Colonic mucosa (tissue), 4 donors: ENCODE measurements at places on chromosomes 4 and X. TPM values are rescaled to one million over a fixed set of nuclear protein-coding genes. Genes with fewer than 3 reads are reported as not detected.

Gene UNC5C
- 3.9 TPM for total RNA-seq

Gene ZNF630
- 2.8 TPM for total RNA-seq

Gene POLA1
- 19.6 TPM for total RNA-seq

Gene DCX
- total RNA-seq = 0.11 TPM

Gene YY2
- 0.66 TPM for total RNA-seq

Gene PCDH19
- 0.96 TPM for total RNA-seq

Gene LUZP4
- total RNA-seq = not detected

Gene SLC26A1
- total RNA-seq = 0.77 TPM

Gene AKAP4
- total RNA-seq = not detected

Gene METTL14
- total RNA-seq = 34.1 TPM

Gene PASD1
- not detected for total RNA-seq

Gene APELA
- total RNA-seq = not detected

Gene MAGEA2B
- not detected for total RNA-seq

Gene AFM
- total RNA-seq = 0.27 TPM

GRCh38 chrX:69278031-69278687 lies 112.9 kb upstream of the PJA1 start:
- H3K4me3 ChIP-seq = no peak overlapping the region
- no peaks in the 10 kb centered on the region for H3K4me1 ChIP-seq
- H3K27me3 ChIP-seq = no peaks in the 10 kb centered on the region
- no peak overlapping the region for H3K27ac ChIP-seq

DNA sequence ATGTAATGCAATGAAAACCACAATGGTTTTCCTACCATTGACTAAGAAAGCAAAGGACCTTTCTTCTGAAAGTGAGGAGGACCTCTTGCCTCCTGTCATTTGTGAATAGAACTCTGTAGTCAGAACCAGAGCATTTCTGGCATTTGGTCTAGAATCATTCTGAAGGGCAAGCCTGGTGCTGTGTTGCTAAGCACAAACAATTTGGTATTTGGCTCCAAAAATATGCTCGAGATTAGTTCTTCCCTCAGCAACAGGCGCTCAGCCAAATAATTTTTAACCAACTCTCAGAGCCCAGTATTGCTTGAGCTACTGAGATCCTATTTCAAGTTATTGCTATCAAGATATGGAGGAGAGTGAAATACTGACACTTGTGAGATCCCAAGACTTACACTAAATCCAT lies 71.0 kb downstream of the SNCA start:
- no peaks in the 10 kb centered on the region for H3K4me1 ChIP-seq
- no peaks in the 10 kb centered on the region for H3K27me3 ChIP-seq
- no peak overlapping the region for H3K4me3 ChIP-seq

GRCh38 chrX:149910178-149910695 lies 19.1 kb upstream of the HSFX4 start:
- no peak overlapping the region for H3K4me3 ChIP-seq
- no peak overlapping the region for H3K27ac ChIP-seq
- no peak for DNase-seq
- H3K4me1 ChIP-seq = no peaks in the 10 kb centered on the region
- H3K27me3 ChIP-seq = no peaks in the 10 kb centered on the region
- no peaks in the 10 kb centered on the region for H3K36me3 ChIP-seq

- no peak for DNase-seq
- H3K27me3 ChIP-seq = no peaks in the 10 kb centered on the region
- no peaks in the 10 kb centered on the region for H3K36me3 ChIP-seq
- no peaks in the 10 kb centered on the region for H3K4me1 ChIP-seq
Observed at GRCh38 chr4:48102303-48102702, 31.7 kb downstream of the TXK start.

DNA sequence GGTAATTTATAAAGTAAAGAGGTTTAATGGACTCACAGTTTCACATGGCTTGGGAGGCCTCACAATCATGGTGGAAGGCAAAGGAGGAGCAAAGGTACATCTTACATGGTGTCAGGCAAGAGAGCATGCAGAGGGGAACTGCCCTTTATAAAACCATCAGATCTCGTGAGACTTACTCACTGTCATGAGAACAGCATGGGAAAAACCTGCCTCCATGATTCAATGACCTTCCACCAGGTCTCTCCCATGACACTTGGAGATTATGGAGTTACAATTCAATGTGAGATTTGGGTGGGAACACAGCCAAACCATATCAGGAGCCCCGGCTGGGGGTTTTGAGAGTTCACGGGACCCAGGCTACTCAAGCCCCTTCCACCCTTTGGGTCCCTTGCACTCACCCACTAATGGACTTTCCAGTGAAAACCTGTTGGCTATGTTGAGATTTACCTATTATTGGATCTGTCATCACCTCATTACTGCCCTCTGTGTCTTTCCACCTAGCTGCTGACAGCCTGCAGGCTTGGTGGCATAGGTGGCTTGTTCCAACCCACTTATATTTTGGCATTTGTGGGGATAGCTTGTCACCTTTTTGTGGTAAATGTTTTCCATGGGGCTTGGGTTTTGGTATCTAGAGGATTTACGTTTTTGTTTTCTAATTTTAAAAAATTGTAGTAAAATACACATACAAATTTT lies 24.0 kb downstream of the IGFBP7 start:
- H3K36me3 ChIP-seq = no peaks in the 10 kb centered on the region
- H3K27ac ChIP-seq = no peak overlapping the region
- H3K4me1 ChIP-seq = no peaks in the 10 kb centered on the region
- H3K4me3 ChIP-seq = no peak overlapping the region
- no peaks in the 10 kb centered on the region for H3K27me3 ChIP-seq

DNA sequence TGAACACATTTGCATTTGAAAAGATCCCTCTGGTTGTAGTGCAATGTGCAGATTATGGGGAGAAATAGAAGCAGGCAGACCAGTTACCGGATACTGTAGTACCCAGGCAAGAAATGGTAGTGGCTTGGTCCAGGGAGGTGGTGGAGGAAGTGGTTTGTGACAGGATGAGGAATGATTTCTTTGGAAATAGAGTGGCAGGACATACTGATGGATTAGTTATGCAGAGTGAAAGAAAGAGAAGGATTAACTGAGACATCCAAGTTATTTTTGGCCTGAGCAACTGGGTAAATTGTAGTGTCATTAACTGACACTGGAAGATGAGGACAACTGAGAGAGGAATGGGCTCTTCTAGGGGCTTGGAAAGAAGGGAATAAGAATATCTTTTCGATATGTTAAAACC lies 139.7 kb downstream of the CFAP299 start:
- H3K4me3 ChIP-seq = no peak overlapping the region
- no peak for DNase-seq
- H3K27ac ChIP-seq = no peak overlapping the region
- no peaks in the 10 kb centered on the region for H3K36me3 ChIP-seq

DNA sequence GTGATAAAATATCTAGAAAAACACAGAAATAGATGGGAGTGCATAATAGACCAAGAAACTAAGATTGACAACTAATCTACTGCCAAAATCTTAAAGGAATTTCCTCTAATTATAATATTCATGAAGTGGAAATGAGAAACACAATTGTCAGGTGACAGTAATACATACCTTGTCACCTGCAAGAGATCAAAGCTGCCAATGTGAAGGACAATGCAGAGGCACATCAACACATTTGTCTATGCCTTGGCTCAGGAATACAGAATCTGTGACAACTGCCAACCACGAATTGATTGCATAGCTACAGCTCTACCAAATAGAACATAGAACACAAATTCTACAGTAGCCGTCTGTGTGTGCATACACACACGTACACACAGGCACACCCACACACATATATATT lies 295.7 kb downstream of the PPARGC1A start:
- no peaks in the 10 kb centered on the region for H3K27me3 ChIP-seq
- DNase-seq = no peak
- no peaks in the 10 kb centered on the region for H3K4me1 ChIP-seq
- no peaks in the 10 kb centered on the region for H3K36me3 ChIP-seq
- H3K4me3 ChIP-seq = no peak overlapping the region

DNA sequence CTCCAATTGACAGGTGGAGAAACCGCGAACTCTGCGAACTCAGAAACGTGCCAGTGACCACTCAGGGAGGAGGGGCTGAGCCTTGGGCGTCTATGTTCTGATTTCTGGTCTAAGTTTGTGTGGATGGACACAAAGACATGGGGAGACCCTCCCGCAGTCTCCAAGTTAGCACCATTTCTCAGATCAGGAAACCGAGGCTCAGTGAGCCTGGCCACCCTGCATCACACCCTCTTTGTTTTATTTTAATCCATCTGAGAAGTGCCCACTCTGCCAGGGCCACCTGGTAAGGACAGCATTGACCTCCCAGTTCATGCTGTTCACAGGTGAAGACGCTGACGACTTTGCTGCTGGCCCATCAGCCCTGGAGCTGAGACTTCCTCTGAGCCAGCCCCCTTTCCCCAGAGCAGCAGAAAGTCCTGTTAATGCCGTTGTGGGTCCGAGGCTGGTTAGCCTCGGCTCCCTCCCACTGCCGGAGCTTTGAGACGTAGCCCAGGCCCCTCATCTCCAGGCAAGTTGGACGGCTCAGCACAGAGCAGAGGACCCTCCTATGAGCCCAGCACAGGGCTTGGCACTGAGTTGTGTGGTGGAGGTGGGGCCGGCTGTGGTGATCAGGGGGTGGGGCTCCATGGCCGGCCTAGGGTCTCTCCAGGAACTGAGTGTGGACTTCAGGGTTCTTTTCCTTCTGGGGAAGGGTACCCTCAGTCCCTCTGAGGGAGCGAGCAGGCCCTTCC lies 43.7 kb downstream of the PSAPL1 start:
- DNase-seq = no peak
- H3K27ac ChIP-seq = no peak overlapping the region
- no peaks in the 10 kb centered on the region for H3K4me1 ChIP-seq
- H3K27me3 ChIP-seq = no peaks in the 10 kb centered on the region
- H3K36me3 ChIP-seq = no peaks in the 10 kb centered on the region

GRCh38 chr4:185480016-185480732 lies 8.6 kb upstream of the CCDC110 start:
- DNase-seq = no peak
- no peaks in the 10 kb centered on the region for H3K27me3 ChIP-seq
- no peak overlapping the region for H3K4me3 ChIP-seq
- no peaks in the 10 kb centered on the region for H3K4me1 ChIP-seq

DNA sequence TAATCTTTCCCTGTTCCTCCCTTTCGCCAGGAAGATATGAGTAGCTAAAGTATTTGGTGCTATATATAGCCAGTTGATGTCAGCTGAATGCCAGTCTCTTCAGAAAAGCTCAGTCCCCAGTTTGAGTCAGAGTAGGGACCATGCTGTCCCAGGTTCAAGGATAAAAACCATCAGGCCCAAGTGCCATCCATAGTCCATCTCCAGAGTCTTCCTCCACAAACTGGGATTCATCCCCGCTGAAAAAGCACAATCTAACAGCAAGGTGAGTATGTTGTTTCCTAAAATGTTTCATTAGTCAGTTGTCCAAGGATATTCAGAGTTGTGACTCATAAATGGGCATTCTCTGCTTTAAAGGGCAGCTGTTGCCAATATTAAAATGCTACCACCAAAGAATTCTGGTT lies at the start of gene MYOZ2:
Gene MYOZ2, plus strand, starts transcription at position 112 of the 401 bp plus-strand sequence. CDS start 694 bp downstream, outside the sequence.
- no peak within 1 kb of the TSS for H3K27ac ChIP-seq
- DNase-seq = no peak
- no peaks in the 10 kb centered on the region for H3K36me3 ChIP-seq
- no peaks in the 10 kb centered on the region for H3K27me3 ChIP-seq

DNA sequence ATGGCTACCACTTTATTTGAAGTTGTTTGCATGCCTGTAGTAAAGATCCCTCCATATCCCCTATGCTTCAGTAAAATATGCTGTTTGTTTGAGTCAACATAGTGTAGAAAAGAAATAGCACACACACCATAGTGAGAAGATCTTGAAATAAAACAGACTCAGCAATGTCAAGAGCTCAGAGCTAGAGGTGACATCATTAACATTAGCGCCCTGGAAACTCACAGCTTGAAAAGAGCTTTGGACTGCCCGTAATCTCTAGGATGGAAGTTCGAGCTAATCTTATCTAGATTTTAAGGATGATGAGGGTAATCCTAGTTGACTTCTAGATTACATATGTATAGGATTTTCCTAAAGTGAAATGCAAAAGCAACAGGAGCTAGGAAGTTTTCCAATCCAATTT lies 275.6 kb downstream of the SMARCA1 start:
- H3K4me1 ChIP-seq = no peaks in the 10 kb centered on the region
- no peaks in the 10 kb centered on the region for H3K27me3 ChIP-seq
- no peak for DNase-seq
- no peaks in the 10 kb centered on the region for H3K36me3 ChIP-seq
- no peak overlapping the region for H3K27ac ChIP-seq

GRCh38 chrX:40142417-40142816 lies 44.7 kb upstream of the BCOR start:
- H3K27ac ChIP-seq = no peak overlapping the region
- no peak for DNase-seq
- no peak overlapping the region for H3K4me3 ChIP-seq
- H3K4me1 ChIP-seq = no peaks in the 10 kb centered on the region
- peaks cover 31% of the 10 kb centered on the region for H3K27me3 ChIP-seq

DNA sequence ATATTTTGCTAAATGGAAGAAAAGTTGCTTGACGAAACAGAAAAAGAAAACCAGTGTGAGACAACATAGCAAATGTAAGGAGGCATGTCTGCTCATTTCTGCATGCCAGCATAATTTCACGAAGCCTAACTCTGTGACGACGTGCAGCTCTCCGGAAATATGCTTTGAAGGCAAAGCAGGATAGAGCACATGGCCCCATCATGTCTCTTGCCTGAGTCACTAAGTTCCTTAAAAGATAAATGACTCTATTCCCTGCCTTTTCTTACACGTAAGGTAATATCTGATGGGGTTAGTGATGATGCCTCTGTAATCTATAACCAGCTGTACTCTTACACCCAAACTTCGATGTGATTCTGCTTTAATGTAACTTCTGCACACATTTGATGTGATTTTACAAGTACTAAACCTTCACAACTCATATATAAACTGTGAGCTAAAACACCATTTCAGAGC lies 64.5 kb downstream of the ANXA3 start:
- no peak overlapping the region for H3K4me3 ChIP-seq
- H3K27me3 ChIP-seq = no peaks in the 10 kb centered on the region
- no peaks in the 10 kb centered on the region for H3K36me3 ChIP-seq
- DNase-seq = no peak
- H3K27ac ChIP-seq = no peak overlapping the region
